ENCODE measurements at places on chromosomes 7 and 10.

GRCh38 chr7:42338231-42338915 lies 101.4 kb upstream of the GLI3 start:
- no peak for DNase-seq

DNA sequence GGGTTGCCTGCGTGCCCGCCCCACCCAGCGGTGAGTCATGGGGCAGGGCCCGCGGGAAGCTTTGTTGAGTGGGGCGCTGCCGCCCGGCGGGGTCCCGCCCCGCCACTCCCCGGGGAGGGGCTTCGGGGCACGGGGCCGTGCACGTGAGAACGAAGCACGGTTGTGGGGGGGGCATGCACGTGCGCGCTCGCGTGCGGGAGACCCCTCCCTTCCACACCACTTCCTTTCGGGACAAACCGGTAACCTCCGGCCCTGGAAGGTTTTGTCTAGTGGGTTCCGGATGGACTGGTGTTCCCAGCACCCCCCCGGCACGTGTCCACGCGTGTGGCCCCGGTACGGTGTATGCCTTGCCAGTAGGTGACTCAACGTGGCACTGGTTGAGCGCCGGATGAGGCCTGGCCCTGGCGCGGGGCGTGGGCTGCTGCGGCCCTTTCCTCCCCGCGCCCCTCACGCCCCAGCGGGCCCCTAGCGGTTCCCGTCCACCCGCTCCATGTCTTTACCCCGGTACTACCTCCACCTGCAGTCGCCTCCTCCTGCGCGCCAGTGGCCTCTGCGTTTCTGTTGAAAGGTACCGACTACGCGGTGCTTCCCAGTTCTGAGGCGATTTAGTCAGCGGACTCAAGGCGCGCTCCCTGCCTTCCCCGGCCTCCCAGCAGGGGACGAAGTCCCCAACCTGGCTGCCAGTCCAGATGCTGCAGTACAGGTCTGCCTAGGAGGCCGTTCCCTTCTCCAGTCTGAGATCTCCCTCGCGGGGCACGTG lies 3.1 kb downstream of the ADIRF start:
- peak; percentile 79 for DNase-seq

GRCh38 chr7:7562736-7563135 lies 3.9 kb upstream of the MIOS start:
- no peak for DNase-seq

GRCh38 chr7:69892790-69893189 lies 294.5 kb downstream of the AUTS2 start:
- DNase-seq: no peak

GRCh38 chr10:75209921-75210281 lies 695 bp upstream of the VDAC2 start:
- DNase-seq: peak; percentile 49

- DNase-seq: no peak
Observed at GRCh38 chr7:2082139-2082998, 150.4 kb downstream of the MAD1L1 start.

DNA sequence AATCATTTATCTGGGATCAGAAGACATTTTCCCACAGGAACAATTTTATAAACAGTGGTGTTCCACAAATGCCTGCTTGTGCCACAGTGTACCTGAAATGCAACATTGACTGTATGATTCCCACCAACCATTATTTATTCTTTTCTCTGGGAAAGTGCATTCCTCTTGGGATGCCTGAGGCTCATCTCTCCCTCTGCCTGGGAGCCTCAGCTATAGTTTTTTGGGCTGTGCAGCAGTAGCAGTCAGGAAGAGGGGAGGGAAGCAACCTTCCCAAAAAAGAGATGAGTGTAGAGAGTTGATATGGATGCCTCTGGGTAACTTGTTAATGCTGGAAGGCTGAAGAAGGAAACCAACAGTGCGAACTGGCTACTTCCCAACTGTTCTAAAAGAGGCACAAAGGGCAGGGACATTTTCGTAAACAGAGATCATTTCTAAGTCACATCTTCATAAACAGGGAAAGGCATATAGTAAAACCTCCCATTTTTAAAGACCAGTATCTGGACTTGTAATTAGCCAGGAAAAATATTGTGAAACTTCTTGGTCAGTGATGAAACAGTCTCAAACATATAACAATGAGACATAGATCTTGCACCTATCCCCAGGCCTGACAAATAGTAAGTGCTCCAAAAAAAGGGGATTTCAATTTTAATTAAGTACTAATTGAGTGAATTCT lies 1.4 kb upstream of the CALD1 start:
- no peak for DNase-seq

DNA sequence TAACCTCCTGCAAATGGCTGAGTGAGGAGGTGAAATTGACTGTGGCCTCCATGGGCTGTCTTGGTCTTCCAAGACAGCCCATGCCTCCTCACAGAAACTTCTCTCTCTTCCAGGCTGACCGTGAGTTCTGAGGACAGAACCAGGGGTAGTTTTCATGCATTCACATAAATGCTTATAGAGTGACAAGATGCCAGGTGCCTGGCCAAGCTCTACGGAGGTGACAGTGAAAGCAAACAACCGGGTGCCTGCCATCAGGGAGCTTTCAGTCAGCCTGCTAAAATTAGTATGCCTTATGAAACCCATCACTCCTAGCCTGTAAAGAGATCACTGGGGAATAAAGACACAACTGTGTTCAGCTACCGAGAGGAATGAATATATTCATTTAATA lies 919 bp upstream of the RHOBTB1 start:
- no peak for DNase-seq

- DNase-seq: no peak
Observed at GRCh38 chr10:43041422-43042342, 35.2 kb upstream of the RET start.

GRCh38 chr10:126508535-126509040 lies 120.3 kb upstream of the ADAM12 start:
- DNase-seq: no peak

- no peak for DNase-seq
Observed at GRCh38 chr10:106804992-106805582, 359.4 kb downstream of the SORCS1 start.

DNA sequence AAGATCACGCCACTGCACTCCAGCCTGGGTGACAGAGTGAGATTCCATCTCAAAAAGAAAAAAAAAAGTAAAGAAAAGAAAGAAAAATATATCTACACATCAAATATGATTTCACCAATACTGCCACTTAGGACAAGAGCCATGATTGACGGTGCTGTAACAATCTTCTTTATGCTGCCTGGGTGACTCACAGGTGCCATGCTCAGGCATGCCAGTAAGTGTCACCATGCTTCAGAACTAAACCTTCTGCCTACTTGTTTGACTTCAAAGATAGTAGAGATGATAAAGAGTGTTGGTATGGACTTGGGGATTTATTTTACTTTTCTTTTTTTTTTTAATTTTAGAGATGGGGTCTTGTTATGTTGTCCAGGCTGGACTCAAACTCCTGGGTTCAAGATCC lies 33.6 kb upstream of the DNMBP start:
- DNase-seq: no peak

DNA sequence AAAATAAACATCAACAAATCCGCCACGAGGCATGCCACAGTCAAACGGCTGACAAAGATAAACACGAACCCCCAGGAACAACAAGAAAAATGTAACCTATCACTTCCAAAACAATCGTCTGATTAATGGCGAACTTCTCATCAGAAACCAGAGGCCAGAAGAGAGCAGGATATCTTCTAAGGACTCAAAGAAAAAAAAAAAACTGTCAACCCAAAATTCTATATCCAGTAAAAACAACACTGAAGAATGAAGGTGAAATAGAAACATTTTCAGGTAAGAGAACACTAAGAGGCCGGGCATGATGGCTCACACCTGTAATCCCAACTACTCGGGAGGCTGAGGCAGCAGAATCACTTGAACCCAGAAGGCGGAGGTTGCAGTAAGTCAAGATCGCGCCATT lies 54.3 kb downstream of the SLC29A4 start:
- no peak for DNase-seq

- DNase-seq: no peak
Observed at GRCh38 chr10:86372784-86373239, 6.2 kb upstream of the GRID1 start.

- no peak for DNase-seq
Observed at GRCh38 chr7:68684246-68684839, 913.9 kb upstream of the AUTS2 start.

DNA sequence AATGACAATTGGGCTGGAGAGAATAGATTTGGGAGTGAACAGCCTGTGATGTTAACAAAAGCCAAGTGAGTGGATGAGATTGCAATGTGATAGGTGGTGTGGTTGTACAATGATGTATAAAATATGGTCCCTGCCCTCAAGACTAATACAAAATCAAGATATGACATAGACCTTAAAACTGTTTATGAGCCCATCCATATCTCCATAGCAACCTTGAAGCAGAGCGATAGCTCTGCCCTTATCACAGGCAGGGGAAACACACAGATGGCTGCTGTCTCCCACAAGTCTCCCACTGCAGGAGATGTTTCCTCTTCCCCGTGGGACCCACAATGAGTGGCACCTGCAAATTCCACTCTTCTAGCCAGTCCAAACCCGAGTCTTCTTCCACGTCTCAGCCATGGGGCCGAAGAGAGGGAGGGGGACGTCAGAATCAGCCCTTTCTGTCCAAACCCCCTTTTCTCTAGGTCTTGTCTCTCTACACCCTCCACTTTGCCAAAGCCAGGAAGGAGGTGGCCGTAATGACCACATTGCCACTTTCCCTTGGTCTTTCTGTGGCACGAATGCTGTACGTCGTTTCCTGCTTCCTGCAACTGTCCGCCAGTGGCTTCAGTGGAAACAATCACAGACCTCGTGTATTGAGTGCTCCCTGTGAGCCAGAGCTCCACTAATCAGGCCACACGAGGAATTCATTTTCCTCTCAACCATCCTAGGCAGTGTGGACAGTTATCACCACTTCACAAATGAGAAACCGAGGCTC lies 7.5 kb upstream of the TBXAS1 start:
- no peak for DNase-seq

- no peak for DNase-seq
Observed at GRCh38 chr10:104925232-104925851, 284.3 kb downstream of the SORCS3 start.

DNA sequence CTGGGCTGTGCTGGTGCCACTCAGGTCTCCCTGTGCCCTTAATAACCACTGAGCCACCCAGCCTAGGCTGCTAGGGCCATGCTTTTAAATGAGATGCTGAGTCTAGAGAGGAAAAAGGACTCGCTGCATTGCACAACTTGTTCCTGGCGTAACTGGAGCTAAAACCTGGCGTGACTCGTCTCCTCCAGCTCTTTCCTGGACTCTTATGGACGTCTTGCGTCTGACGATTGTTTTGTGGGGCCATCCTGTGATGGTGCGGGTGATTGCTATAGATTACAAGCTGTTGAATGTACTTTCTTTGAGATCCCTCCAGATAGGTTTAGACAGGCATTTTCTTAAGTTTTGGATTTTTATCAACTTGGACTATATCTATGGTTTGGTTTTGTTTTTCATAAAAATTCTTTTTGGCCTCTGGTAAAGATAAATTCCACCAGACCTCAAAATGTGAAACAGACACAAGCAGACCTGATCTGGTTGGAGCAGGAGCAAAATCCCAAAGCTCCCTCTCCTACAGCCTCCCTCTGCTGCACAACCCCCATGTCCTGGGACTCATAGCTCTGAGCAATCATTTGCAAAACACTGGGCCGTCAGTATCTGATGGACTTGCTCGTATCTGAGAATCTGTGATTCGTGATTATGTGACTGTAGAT lies 230.3 kb downstream of the ARHGAP12 start:
- no peak for DNase-seq

GRCh38 chr10:92382631-92383030 lies 91.7 kb downstream of the MARCHF5 start:
- no peak for DNase-seq

DNA sequence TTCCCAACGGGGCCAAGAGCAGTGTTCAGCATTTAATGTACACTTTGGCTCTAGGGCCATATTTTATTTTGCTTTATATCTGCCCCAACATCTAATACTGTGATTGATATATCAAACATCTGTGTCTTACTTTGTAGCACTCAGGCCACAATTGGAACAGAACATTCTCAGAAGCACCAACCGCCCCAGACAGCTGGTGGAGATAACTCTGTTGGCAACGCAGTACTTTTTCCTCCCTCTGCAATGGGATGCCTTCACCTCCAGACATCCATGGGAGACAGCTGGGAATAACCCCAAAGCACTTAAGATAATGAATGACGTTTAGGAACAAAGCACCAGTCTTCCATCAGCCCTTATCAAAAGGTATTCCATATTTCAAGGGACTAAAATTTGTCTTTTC lies 57.4 kb downstream of the PIP4K2A start:
- no peak for DNase-seq

DNA sequence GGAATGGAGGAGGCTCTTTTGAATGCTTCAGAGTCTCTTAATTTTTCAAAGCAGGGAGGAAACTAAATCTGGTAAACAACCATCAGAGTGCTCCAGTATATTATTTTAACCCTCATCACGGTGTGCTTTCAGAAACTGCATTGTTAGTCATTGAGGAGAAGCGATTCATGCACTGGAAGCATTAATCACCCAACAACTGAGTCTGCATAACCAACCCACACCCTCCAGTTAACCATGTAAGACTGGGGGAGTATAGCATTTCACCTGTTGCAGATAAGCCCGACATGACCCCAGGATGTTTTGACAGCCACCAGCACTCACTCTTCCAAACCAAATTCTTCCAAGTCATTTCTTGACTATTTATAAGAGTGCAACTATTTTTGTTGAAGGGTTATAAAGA lies 257.6 kb downstream of the GATA3 start:
- no peak for DNase-seq

GRCh38 chr7:17239046-17239445 lies 59.4 kb upstream of the AHR start:
- no peak for DNase-seq

DNA sequence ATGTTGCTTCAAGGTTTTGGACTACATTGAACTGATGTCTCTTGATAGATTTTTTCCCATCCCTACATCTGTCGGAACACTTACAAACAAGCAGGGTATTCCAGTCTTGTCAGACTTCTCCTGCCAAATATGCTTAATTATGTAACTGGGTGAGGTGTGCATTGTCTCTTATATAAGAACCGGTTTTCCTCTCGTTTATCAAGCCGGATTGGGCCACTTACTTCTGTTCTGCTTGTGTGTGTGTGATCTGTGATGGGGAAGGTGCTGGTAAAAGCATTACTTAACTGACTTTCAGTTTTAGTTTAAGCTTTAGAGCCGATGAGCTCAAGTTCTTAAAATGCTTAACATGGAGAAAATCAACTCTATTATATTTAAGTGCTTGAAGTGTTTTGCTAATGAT lies 57.9 kb downstream of the OTUD1 start:
- DNase-seq: no peak

GRCh38 chr10:124008681-124009080 lies 84.7 kb downstream of the CHST15 start:
- DNase-seq: no peak

All from stimulated activated CD8-positive, alpha-beta memory T cell treated with anti-CD3 and anti-CD28 coated beads, Interleukin-7, amount 100 ng/mL, for 1 hour (primary cell).